ENCODE measurements at places on chromosomes 2 and 18.
A peak's percentile ranks its signal among the peaks of the same experiment; 100 is the strongest.

DNA sequence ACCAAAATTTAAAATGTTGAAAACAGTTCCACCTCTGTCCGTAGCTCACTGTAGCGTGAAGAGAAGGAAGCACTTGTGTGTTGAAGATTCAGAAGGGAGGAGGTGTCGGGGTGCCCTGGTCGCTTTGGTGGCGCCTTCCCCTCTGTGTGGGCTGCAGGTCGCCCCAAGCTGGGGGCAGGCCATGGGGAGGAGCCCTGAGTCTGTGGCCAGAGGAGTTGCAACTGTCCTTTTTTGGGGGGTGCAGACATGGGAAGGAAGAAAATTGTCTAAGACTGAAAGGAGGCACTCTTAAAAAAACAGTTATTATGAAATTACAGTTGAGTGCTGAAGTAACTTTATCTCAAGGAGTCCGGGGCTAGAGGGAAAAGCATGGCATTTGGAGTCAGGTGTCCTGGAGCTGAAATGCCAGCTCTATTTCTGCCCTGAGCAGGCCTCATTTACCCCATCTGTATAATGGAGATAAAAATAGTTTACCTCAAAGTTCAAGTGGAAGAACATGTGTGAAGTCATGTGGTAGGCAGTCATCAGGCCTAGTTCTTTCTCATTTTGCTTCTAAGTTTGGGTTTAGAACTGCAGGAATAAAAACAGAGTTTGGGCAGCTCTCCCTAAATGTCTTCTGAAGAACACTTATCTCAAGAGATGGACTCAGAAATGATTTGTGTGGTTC lies 82.1 kb downstream of the RNF144A start:
- no peak for DNase-seq

DNA sequence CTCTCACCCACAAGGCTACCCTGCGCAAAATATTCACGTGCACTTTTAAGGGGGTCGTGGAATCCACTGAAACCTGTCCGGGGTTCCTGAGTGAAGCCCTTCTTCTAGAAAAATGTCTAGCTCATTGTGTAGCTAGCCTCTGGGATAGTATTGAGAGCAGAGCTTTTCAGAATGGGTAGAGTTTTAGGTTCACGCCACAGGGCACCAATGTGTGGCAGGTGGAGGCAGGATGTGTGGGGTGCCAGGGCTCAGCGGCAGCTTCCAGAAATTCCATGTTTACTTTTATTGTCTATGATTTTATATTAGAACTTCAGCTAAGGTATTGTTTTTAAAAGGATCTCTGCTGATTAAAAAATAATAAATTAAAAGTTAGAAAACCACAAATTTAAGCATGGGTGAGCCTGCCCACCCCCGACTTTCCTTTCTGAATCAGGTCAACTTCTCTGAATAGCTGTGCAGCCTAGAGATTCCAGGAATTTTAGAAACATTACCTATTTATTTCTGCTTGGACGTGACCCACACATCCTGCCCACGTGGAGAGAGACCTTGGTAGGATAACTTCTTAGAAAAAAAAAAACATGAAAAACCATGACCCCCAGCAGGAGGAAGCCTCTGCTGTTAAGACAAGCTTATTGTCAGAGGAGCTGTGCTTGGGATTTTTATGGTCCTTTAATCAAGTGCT lies 163.7 kb downstream of the CTIF start:
- DNase-seq: no peak

GRCh38 chr2:174902506-174903263 lies 102.5 kb downstream of the CHN1 start:
- no peak for DNase-seq

DNA sequence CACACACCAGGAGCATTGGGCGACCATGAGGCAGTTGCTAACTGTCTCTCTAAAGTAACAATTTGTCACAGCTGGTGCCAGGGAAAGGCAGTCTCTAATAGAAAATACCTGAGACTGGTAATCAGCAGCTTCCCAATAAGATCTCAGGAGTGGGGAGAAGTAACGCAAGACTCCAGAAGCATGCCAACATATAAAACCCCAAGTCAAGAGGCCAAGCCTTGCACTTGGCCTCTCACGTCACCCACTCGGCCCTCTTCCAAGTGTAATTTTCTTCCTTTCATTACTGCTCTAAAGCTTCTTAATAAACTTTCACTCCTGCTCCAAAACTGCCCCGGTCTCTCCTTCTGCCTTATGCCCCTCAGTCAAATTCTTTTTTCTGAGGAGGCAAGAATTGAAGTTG lies 455.6 kb upstream of the ACVR2A start:
- DNase-seq: no peak

GRCh38 chr2:44358503-44358902 lies 2.8 kb downstream of the PREPL start:
- no peak for DNase-seq

DNA sequence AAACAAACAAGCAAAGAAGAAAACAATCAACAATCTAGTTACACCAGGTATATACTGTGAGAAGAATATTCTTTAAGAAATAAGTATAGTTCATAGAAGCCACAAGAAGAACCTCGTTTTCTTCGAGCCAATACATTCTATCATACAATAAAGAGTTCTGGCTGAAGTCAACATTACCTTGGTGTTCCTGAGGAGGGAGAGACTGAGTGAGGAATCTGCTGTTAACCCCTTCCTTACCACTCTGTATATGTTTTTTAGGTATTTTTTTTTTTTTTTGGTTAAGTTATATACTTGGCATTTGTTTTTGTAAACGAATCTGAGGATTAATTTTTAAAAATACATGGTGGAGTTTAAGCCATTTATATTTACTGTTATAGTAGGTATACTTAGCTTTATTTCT lies 412.5 kb downstream of the NUP35 start:
- no peak for DNase-seq

GRCh38 chr2:236210536-236210935 lies 42.4 kb upstream of the GBX2 start:
- DNase-seq: no peak

DNA sequence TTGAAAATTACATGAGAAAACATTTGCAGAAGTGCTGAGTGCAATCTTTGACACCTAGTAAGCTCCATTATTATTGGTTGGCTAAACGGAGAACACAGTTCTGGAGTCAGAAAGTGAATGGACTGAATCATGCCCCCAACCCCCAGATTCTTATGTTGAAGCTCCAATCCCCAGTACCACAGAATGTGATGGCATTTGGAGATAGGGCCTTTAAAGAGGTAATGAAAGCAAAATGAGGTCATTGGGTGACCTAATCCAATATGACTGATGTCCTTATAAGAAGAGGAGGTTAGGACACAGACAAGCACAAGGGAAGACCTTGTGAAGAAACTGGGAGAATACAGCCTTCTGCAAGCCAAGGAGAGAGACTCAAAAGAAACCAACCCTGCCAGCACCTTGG lies 200.9 kb upstream of the EPAS1 start:
- no peak for DNase-seq

DNA sequence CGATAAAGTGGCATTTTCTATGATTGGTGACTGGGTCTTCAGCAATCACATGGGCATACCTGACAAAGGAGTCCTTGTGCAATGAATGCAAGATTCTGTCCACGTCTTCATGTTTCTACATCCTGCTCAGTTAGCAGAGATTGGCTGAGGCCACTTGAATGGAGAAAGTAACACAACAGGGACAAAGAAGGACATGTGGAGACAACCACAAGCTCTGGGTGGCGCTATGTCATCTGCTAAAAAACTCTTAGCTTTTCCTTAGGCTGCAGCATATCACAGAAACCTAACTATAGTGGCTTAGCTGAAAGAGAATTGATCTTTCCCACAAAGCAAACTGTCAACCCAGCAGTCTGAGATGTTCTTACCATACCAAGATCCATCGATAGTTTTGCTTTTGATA lies 1109.7 kb downstream of the SOCS6 start:
- DNase-seq: peak; percentile 13

- no peak for DNase-seq
Observed at GRCh38 chr2:97740590-97741182, 27.3 kb downstream of the ZAP70 start.

DNA sequence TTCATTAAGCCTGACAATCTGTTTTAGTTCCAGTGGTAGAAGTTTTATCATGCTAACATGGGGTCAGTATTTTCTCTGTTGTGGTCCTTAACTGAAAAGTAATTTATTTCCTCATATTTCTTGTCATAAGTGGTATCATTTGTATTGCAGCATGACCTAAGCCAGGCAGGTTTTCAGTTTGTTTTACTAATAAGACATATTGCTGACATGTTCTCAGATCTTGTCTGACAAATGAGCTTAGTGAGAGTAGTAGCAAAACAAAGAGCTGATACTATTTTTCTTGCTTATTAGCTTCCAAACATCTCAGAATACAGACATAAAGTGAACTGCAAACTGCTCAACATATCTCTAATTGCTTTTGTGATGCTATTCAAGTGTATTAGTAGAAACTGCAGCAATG lies 293.6 kb downstream of the DSEL start:
- DNase-seq: no peak

DNA sequence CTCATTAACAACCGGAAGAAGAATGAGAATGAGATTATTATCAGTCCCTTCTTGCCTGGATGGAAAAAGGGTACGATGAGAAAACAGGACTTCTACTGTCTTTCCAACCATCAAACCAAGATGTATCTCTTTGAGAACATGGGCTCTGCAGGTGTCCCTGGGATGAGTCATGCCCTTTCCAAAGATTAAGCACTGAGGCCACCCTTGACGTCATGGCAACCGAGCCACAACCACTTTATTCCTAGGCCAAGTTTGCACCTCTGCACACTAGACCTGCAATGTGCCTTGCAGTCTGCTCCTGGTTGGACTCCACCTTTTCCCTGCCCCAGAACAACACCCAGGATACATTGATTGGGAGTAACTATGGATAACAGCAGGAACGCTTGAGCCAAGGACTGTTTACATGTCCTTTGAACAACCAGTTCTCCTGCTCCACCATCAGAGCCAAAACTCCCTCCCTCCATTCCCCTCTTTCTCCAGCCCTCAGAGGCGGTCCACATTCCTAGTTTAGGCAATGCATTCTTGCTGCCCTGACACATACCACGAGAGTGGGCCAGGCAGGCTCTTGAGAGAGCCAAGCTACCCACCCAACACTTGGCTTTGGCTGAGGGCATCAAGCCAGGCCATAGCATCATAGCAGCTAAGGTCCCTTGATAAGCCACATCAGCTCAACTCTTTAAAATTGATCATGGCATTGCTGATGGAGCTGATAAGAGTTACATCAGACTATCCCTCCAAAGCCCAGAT lies 310.7 kb downstream of the TNS1 start:
- no peak for DNase-seq

- DNase-seq: no peak
Observed at GRCh38 chr2:152099367-152100050, 665 bp upstream of the CACNB4 start.

DNA sequence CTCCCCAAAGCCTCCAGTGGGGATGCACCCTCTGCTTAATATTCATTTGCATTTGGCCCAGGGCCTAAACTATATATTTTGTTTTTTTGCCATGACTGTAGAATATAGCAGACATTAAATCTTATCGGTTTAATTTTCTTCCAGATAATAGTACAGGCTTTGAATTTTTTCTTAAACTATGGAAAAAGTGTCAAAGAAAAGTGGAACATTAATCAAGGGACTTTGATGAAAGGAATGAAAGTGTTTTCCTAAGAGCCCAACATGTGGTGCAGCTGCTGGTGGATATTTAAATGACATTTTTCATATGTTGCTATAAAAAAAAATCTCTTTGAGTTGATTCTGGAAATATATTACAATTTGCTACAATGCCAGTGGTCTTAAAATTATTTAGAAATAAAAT lies 346.8 kb downstream of the CYP26B1 start:
- no peak for DNase-seq

GRCh38 chr18:70956554-70956953 lies 667.7 kb downstream of the SOCS6 start:
- DNase-seq: no peak

GRCh38 chr2:58447586-58447985 lies 206.5 kb upstream of the FANCL start:
- no peak for DNase-seq

GRCh38 chr2:112712903-112713584 lies 7.8 kb upstream of the NT5DC4 start:
- DNase-seq: no peak

GRCh38 chr2:157789256-157789655 lies 86.9 kb downstream of the ACVR1 start:
- DNase-seq: no peak

GRCh38 chr2:127552336-127552735 lies 16.9 kb downstream of the MYO7B start:
- DNase-seq: no peak

DNA sequence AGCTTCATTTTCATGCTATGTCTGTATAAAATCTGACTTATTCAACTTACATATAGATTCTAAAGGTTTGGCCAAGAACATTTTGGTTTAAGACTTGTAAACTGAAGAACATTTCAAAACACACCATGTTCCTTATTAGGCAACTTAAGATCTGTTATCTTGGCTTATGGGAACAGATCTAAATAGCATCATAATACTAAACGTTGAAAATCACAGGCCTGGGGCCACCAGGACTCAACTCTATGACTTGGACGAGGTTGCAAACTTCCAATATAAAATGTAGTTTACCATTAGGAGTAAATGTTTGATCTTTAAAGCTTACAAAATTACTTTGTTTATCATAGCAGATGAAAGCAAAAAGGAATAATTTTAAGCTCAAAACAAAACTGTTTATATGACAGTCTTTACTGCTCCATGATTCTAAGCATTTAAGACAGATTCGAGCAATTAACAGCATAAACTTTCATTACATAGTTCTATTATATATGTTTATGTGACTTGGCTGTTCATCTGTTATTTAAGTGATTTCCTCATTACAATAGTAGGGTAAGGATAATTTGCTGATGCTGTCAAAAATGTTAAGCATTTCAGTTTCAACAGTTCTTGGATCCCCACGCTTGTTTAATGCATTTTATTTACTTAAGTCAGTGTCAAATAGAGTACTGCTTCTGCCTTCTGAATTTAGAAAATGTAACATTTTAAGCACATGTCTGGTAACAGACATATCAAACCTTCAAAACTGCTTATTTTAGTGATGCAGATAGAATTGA lies 8.3 kb downstream of the TCF4 start:
- DNase-seq: no peak

- DNase-seq: no peak
Observed at GRCh38 chr2:101815154-101815553, 117.6 kb downstream of the MAP4K4 start.

DNA sequence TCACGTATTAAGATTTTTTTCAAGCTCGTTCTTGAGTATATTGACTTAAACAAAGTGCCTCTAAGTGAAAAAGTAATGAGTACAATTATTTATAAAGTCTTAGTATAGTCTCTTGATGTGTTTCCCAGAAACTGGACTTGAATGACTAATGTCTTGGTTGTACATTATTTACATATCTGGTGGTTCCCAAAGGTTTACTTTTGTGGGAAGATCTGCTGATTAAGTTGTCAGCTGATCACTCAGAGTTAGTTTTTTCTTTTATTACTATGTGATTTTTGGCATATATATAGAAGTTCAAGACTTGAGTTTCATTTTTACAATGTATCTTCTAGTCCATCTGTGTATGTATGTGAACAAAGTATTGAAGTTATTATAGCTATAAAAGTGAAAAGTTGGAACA lies 29.5 kb downstream of the RNF144A start:
- no peak for DNase-seq
